ENCODE measurements at places on chromosomes 16 and 17. TPM values are rescaled to one million over a fixed set of nuclear protein-coding genes. Genes with fewer than 3 reads are reported as not detected.

ST6GALNAC2 gene
- total RNA-seq, result 5.0 TPM

CACNG1 gene
- not detected for total RNA-seq

GRIN2C gene
- total RNA-seq, result 0.12 TPM

ZNF469 gene
- total RNA-seq, result not detected

GFOD2 gene
- total RNA-seq, result 19.0 TPM

IFI35 gene
- total RNA-seq, result 7.3 TPM

TPPP3 gene
- total RNA-seq, result not detected

CWC25 gene
- total RNA-seq, result 23.4 TPM

CDH16 gene
- 0.25 TPM for total RNA-seq

OR3A3 gene
- not detected for total RNA-seq

SRL gene
- total RNA-seq, result not detected

P2RX1 gene
- total RNA-seq, result not detected

KRT27 gene
- not detected for total RNA-seq

NUPR1 gene
- total RNA-seq, result 345 TPM

SYT17 gene
- not detected for total RNA-seq

KRT9 gene
- total RNA-seq, result 0.21 TPM

RHBDF1 gene
- total RNA-seq, result 30.0 TPM

TSPAN10 gene
- total RNA-seq, result 2.1 TPM

PARD6A gene
- 3.2 TPM for total RNA-seq

MYL4 gene
- not detected for total RNA-seq

SLC38A8 gene
- not detected for total RNA-seq
